ENCODE measurements at places on chromosomes 3 and 15. TPM values are rescaled to one million over a fixed set of nuclear protein-coding genes. Genes with fewer than 3 reads are reported as not detected.

- DNase-seq = no peak
Measured at GRCh38 chr3:86388820-86389219, 602.1 kb downstream of the VGLL3 start.

DNA sequence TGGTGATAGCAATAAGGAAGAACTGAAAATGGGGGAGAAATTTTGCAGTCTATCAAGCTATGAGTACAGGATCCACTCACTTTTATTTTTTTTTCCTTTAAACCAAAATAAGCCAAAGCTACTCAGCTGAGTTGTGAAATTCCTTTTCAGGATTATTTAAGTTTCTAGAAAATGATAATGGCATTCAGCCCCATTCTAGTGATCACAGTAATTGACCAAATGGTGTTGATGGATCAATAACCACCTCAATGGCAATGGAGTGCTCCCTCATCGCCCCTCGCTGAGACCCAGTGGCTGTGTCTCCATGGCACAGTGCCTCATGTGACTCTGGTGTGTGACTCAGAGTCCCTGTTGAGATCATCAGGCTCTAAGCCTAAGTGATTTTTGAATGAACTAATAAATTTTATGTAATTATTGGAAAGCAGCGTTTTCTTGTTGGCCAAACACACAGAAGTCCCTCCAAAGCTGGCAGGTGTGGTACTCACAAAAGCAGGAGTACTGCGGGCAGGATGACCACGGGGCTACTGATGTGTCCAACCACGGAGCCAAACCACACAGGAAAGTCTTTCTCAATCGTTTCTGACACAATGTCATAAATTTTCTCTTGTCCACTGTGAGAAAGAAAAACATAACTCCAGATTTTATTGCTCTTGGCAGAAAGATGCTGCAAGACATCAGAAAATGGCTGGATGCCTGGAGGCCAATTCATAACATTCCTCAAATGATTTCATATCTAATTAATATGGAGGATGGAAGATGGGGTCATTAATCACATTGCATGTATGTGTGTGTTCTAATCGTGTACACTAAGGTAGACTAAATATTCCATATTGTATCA is 14.4 kb upstream of the STARD5 start:
- DNase-seq = no peak

DNA sequence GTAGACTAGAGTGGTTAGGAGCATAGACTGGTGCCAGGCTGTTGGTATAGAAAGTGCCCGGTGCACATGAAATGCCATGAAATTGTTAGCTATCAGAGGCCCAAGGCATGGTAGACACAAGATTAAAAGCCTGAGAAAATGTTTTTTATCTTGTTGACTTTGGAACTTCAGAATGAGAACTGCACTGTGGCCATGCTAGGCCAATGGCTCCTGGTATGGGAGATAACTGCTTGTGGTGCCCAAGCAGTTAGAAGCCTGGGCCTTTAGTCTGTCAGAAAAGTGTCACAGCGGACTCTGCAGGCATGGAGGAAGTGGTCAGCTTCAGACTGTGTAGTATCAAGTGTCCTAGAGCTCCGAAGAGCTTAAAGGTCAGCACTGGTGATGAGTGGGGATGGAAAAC is 11.9 kb downstream of the FYCO1 start:
- DNase-seq = no peak

- DNase-seq = peak; percentile 46
Measured at GRCh38 chr3:129485721-129486663, 42.4 kb upstream of the RHO start.

GRCh38 chr3:134409041-134409440 is 34.8 kb upstream of the AMOTL2 start:
- no peak for DNase-seq

DNA sequence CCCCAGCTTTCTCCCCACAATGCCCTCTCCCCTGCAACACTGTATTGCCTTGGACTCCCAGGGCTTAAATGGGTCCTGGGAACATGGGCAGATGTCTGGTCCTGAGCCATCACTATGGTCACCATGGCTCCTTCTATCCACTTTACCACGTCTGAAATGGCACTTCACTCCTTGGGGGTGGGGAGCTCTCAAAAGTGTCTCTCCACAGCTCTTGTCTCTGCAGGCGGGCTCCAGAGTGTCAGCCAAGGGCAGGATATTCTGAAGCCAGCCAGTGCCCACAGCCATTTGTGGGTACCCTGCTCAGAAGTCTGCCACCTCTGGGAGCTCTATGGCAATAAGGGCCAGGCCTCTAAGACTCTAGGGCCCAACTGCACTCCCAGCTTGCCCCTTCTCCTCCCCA is 163.9 kb downstream of the PPM1L start:
- DNase-seq = no peak

DNA sequence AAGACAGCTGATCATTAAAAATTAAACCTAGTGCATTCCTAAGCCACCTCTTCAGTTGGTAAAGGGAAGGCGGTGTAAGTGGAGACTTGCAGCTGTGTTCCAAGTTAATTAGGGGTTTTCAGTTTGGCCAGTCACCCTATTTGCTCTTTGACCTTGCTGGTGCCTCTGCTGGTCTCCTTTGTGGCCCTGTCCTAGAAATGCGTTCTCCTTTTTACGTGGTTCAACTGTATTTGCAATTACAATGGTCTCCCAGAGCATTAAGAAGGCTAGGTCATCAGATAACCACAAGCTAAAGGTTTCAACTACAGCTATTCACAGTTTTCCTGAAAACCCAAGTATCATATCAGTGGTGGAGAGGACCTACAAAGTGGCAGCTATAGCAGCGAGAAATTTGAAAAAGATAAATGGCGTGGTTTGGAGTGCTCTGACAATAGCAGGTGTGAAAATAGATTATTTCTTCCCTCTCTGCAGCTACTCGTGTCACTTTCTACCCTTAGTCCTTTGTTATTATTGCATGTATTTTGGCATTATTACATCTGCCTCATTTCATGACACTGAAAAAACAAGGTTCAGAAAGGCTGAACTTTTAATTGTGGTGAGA is 203.5 kb upstream of the TBC1D5 start:
- DNase-seq = no peak

DNA sequence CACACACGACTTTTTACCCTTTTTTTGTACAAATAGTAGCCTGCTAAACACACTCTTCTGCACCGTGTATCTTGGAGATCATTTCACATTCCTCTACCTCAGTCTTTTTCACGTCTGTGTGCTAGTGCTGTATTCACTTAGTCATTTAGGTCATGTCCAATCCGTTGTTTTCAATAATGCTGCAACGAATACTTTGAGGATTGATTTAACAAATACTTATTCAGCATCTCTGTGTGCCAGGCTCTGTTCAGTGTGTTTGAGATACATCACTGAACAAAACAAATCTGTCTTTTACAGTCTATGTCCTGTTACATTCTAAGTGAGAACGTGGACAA is 882 bp downstream of the JMJD7 start:
- DNase-seq = no peak

DNA sequence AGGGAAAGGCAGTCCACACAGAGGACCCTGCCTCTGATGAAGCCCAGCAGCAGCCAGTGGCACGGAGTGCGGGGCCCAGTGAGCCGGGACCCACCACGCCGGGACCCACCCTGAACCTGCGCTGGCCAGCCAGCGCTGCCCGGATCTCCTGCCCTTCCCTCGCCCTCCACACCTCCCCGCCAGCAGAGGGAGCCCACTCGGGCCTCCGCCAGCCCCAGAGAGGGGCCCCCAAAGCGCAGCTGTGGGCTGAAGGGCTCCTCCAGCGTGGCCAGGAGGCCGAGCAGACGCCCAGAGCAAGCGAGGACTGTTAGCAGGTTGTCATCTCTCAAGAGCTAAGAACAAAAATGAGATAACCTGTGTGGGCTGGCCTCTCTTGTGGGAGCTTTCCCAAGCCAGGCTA is 81.3 kb upstream of the ATP10A start:
- DNase-seq = no peak

- no peak for DNase-seq
Measured at GRCh38 chr3:157310329-157311052, 126.2 kb upstream of the PTX3 start.

DNA sequence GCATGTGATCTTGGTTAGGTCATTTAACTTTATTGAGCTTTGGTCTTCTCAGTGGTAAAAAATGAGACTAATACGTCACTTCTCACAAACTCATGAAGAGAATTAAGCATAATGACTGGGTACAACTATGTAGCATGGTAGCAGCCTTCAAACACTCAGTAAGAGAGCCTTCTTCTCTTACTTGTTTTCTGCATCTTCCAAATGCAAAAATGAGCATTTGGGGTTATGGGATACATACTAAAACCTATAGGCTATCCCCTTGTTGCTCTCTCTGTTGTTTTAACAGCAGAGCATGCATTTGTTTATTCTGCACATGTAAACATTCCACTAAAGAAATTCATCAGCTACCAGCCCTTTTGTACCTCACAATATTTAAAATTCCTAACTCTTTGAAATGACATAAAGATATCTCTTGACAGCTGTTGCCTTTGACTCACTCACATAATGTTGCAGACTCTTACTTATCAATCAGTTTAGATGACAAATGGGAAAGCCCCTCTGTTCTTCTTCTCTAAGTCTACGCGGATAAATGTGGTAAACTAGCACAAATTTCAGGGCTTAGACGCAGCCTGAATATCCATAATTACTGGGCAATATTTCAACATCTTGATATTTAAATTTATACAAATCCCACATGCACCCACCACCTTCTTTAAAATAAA is 327.3 kb upstream of the SATB1 start:
- DNase-seq = no peak

DNA sequence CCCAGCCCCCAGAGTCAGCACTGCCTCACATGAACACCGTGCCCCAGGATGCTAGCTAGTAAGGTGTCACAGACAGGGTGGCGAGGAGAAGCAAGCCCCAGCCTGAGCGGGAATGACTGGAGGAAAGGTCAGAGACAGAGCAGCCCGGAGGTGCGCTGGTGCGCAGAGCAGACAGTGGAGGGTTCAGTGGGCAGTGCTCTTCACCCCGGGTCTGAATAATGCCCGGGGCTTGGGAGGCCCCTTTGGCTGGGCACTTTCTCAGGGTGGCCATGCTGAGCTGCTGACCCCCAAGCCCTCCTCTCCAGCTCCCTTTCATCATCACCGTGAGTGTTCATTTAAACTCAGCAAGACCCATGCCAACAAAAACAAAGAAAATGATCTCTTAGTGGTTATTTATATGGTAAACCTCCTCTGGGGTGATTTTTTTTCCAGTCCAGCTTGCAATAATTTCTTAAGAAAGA is 110.8 kb downstream of the VGLL4 start:
- no peak for DNase-seq

DNA sequence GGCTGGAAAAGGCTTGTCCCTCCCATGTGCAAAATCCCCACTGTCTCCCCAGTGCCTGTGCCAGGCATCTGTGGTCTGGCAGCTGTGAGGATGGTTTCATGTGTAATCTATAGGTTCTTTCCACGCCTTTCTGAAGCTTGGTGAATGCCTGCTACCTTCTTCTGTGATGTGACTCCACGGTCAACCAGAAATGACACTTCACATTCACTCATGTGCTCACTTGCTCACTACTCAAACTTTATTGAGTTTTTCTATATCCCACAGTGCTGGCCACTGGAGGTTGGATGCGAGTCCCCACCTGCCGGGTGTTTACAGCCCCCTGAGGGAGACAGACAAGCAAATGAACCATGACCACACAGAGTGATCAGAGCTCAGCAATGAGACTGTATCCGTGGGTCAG is 27.9 kb upstream of the TLE3 start:
- DNase-seq = no peak

The SLC24A5 gene
- not detected for total RNA-seq

The GOLGA8J gene
- not detected for total RNA-seq

The CLEC3B gene
- 28.8 TPM for total RNA-seq

The NRROS gene
- total RNA-seq = 4.8 TPM

The ASB14 gene
- total RNA-seq = not detected

The MESP2 gene
- not detected for total RNA-seq

The CMTM7 gene
- total RNA-seq = not detected

The CAPN3 gene
- 8.8 TPM for total RNA-seq
